NCI-H2171 (cell line): ENCODE measurements at places on chromosomes 4 and X.

- no peak for DNase-seq
These were observed 26.6 kb upstream of the PRPS1 start for GRCh38 chrX:107601759-107602158.

DNA sequence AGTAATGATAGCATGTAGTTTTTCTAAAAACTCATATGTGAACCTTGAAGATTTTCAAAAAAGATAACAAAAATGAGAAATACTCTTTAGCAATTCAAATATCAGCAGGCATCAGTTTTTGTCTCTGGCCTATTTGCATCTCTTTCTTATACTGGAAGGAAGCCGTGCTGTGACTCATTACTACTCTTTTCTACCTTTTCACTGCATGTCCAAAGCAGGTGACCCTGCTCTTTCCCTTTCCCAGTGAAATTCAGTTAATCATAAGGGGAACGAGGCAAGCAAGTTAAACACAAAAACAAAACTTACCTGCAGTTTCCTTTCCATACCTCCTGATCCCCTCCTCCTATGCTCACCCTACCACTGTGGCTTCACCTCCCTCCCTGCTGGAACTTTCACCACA lies 9.3 kb downstream of the SPATA4 start:
- DNase-seq = no peak

DNA sequence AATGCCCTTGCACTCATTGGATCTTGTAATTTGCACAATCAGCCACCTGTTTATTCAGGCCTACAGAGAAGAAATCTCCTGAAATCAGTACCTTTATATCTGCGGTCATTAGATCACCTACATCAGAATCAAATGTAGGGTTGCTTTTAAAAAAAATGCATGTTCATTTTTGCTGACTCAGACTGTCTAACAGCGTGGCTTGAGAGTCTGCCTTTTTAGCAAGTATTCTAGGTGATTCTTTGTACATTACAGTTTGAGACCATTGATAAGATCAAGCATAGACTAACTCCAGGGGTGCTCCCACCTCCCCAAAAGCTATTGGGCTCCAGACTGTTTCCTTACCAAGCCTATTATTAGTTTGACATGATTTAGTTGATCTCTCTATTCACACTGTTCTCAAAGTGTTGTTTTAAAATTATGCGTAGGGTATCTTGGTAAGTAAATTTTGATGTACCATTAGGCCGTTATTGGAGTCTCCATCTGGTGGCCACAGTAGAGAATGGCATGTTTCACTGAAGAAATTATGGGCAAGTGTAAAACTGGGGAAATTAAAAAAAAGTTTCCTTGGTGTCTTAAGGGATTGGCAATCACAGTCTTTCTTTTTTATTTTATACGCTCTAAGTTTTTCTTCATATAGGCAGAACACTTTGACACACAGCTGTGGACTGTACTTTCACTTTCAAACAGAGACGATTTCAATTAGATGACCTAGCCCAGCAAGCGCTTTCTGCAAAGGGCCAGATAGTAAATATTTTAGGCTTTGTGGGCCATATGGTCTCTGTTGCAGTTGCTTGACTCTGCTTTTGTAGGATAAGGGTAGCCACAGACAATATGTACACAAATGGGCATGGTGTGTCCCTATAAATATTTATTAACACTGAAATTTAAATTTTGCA lies 33.7 kb upstream of the MSL3 start:
- no peak for DNase-seq

DNA sequence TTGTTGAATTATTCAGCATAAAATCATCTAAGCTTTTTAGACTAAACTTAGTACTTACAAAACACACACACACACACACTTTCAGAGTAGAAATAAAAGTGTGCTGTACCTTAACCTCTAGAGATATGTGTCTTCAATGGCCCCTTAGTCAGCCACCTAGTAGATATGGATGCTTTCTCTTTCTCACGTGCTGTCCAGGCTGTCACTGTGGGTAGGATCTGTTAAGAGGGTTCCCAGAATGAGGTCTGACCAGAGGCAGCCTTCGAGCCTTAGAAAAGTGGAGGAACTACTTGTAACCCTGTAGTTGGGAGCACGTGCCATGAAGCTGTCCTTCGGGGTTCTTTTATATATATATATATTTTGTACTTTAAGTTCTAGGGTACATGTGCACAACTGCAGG lies 117.9 kb downstream of the COL4A5 start:
- DNase-seq = no peak

GRCh38 chr4:163063891-163064290 lies 102.8 kb downstream of the NAF1 start:
- DNase-seq = no peak

DNA sequence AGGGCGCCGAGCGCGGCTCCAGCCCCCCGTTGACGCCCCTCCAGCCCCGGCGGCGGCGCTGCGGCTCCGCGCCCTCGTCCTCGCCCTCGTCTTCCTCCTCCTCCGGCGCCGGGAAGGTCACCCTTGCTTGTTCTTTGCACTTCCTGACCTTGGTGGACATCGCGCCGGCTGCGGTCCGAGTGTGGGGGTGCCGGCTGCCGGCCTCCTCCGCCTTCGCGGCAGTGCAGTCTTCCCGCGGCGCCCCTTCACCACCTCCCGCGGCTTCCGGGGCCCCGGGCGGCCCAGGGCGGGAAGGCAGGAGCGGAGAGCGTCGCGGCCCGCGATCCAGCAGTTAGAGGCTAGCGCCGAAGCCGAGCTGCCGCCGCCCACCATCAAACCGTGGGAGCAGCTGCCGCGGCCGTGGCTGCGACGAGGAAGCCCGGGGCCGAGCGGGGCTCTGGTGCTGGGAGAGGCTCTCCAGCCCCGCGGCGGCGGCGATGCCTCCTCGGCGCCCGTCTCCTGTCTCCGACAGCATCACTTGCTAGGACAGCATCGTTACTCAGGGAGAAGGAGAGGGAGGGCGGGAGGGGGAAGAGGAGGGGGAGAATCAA lies at the start of gene TRPC3:
Gene TRPC3 (minus strand): TSS at position 540 of the 590 bp plus-strand sequence. CDS start 380 bp downstream, at position 160.
- DNase-seq = no peak

- no peak for DNase-seq
These were observed 262.9 kb upstream of the IL1RAPL1 start for GRCh38 chrX:28324321-28324721.

DNA sequence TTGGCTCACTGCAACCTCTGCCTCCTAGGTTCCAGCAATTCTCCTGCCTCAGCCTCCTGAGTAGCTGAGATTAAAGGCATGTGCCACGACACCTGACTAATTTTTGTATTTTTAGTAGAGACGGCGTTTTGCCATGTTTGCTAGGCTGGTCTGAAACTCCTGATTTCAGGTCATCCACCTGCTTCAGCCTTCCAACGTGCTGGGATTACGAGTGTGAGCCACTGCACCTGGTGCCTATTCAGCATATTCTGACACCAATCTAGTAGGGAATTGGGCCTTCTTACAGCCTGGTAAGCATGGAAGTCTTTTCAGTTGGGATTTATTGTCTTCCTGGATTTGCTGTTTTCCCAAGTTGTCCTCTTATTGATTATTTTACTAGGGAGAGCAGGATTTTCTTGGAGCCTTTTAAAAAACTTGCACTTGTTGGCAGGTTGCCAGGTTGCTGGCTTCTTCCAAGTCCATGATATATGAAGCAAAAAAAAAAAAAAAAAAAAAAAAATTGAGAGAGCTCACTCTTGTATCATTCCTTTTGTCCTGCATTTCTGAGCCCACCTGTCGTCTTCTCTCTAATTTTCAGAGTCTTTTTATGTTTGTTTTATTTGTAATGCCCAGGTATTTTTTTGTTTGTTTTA lies 43.7 kb downstream of the TMPRSS11E start:
- no peak for DNase-seq
